Cardiac fibroblast (primary cell): ENCODE measurements at places on chromosomes 1 and 21.

GRCh38 chr21:16305686-16306085, 575.9 kb downstream of the USP25 start:
- peak; percentile 37 for DNase-seq

GRCh38 chr1:229273507-229274232, 2.8 kb downstream of the RAB4A start:
- DNase-seq = peak; percentile 33

DNA sequence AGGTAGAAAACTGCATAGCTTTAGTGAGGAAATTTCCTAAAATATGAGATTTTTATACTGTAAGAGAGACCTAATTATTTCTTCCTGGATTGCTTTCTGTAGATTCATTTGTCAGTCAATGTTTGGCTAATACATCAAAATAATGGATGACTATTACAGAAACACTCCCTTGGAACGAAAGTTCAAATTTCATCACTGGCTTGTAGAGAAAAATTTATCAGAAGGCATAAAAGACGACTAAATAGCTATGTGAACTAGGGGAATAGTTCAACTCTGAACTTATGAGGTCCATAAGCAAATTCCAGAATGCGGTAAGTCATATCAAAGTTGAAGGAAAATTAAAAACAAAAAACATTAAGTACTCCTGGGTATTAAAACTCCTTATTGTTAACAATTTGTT, 36.0 kb downstream of the WNT2B start:
- peak; percentile 83 for DNase-seq

GRCh38 chr1:111139324-111139955, 453 bp downstream of the DRAM2 start:
- peak; percentile 58 for DNase-seq

GRCh38 chr1:32273391-32274208, 18.3 kb upstream of the HDAC1 start:
- DNase-seq = no peak

- DNase-seq = no peak
Measured at GRCh38 chr1:64098436-64098835, 105.0 kb upstream of the UBE2U start.

DNA sequence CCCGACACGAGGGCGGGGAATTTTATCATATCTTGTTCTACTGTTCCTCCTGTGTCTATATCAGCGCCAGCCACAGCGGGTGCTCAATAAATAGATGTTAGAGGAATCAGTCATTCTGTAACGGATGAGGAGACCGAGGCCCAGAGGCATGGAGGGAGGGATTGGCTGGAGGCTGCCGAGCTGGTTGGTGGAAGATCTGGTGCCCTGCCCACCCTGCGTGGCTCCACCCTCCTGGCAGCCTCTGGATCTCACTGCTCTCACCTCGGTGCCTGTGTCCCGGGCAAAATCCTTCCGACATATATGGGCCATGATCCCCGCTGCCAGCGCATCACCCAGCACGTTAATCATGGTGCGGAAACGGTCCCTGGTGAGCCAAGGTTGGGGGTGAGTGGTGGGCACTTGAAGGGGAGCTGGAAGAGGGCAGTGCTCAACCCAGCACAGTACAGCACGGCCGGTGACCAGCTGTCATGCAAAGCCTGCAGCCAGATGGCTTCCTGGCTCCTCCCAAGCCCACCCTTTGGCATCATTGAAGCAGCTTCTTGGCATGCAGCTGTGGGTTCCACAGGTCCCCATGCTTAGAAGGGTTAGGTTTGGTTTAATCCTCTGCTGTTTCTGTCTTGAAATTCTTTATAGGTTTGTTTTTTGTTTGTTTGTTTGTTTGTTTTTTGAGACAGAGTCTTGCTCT, 26.7 kb downstream of the PODN start:
- no peak for DNase-seq

- DNase-seq = no peak
Measured at GRCh38 chr1:30658014-30658336, 65.4 kb downstream of the MATN1 start.

DNA sequence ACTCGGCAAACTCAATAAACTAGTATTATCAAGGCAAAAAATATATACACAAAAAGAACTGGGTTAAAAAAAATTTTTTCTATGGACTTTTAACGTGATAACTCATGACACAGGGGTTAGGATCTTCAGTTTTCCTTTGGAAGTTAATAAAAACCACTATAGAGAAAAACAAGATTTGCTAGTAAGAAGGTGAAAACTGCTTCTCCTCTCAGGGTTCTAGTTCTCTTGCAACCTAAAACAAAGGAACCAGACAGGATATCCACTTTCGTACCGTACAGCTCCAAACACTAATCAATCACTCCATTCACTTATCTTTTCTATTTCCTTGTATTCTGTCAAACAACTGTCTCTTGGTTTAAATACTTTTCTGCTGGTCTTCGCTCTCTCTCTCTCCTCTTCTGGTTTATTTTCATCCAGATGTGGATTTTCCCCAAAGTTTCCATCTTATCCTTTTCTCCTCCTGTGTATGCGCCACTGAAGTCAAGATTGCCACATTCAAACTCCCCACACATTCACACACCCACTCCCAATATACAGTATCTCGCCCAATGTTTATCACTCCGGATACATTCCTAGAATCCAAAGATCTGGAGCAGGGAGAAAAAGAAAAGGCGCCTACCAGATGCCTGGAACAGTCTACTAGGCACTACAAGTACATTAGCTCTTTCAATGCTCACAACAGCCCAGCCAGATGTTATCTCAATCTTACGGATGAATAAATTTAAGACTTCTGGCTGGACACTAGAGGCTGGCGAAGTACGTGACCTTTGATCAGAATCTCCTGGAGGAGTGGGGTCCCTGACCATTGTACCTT, 775 bp upstream of the PRPF38B start:
- DNase-seq = no peak

GRCh38 chr1:114597949-114598348, 16.5 kb upstream of the BCAS2 start:
- peak; percentile 48 for DNase-seq

GRCh38 chr1:118082984-118083383, 102.0 kb downstream of the SPAG17 start:
- no peak for DNase-seq

DNA sequence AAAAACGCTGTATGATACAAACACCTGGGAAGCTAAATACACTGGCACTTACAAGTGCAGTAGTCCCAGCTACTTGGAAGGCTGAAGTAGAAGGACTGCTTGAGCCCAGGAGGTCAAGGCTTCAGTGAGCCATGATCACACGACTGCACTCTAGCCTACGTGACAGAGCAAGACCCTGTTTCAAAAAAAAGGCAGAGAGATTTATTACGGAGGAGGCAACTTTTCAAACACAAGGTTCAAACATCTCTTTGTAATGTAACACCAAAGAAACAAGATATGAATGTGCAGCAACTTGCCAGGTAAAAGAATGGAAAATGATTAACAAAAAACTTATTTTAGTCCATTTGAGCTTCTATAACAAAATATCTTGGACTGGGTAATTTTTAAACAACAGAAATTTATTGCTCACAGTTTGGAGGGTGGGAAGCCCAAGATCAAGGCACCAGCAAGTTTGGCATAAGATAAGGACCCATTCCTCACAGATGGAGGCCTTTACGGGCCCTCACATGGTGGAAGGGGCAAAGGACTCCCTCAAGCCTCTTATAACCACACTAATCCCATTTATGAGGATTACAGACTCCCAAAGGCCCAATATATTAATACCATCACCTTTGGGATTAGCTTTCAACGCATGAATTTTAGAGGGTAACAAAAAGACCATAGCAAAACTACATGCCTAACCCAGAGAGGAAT, 73.3 kb downstream of the EVI5 start:
- no peak for DNase-seq

GRCh38 chr1:183635099-183635605, 431 bp downstream of the ARPC5 start:
- peak; percentile 34 for DNase-seq

- no peak for DNase-seq
Measured at GRCh38 chr1:61139775-61140549, 57.6 kb downstream of the NFIA start.

DNA sequence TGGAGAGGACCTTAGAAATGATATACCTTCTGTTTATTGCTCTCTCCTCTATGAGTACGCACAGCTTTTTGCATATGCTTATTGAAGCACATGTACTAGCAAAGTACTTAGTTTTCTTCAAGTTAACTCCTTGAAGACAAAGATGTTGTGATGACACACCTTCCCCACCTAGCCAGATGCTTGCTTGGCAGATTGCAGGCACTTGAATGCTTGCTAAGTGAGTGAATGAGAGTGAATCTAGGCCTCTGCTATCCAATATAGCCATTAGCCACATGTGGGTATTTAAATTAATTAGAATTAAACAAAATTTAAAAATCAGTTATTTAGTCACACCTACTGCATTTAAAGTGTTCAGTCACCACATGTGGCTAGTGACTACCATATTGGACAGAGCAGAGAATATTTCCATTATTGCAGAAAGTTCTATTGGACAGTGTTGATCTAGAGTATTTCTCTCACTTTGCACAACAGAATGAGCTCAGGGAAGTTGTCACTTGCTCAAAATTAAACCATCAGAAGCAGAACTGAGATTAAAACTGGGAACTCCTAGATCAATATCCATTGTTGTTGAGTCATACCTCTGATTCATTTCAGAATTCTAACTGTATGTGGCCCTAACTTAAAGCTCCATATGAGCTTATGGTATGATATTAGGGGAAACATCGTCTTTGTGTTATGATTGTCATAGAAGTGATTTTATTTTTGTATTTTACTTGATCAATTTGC, 8.6 kb upstream of the EEIG2 start:
- no peak for DNase-seq

DNA sequence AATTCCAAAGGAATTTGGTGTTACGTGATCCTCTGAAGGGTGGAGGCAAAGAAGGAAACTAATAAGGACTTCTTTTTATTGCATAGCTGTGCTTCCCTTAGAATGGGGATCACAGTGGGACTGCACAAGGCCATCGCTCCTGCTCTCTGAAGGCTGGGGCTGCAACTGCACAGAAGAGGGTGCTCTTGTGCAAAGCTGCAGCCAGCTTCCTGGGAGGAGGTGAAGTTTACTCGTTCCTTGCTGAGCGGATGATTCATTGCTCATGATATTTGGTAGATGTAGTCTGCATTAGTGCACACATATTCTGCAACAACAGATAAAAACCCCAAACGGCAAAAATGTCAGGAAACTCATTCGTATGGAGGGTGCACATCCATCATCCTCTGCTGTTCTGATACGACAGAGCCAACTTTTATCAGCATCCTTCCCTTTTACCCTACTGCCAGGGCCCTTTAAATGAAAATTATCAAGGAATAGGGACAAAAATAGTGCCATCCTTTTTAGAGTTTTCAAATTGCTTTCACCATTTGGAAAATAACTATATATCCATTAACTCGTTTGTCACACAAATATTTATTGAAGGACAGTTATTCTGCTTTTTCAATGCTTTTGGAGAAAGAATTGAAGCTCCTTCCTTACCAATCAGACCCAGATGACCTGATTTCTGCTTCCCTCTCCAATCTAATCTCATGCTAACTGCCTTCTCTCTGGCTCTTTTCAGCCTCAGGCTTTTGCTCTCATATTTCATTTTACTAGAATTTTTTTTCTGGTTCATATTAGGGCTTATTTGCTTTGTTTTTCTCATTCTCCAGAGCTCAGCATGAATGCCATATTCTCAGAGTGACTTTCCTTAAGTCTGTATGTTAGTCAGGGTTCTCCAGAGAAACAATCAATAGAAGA, 263.6 kb downstream of the DUSP10 start:
- DNase-seq = peak; percentile 90
